Cardiac ventricle fibroblast (primary cell): ENCODE measurements at places on chromosomes 3 and 15. TPM values are rescaled to one million over a fixed set of nuclear protein-coding genes. Genes with fewer than 3 reads are reported as not detected.

Gene CACNA1D
- 0.56 and 0.98 TPM in 2 replicates for total RNA-seq

Gene DNASE1L3
- total RNA-seq, result 0.12 TPM in 1 of 2 replicates, not detected in the other

Gene SPTBN5
- under 0.01 and 0.10 TPM in 2 replicates for total RNA-seq

Gene PRTG
- 0.87 and 2.9 TPM in 2 replicates for total RNA-seq

Gene C15orf39
- total RNA-seq, result 10.7 and 11.5 TPM in 2 replicates

Gene CX3CR1
- not detected in 2 replicates for total RNA-seq

Gene AADAC
- total RNA-seq, result 6.0 and 9.0 TPM in 2 replicates

Gene LMLN
- 5.1 and 11.3 TPM in 2 replicates for total RNA-seq

Gene LYZL4
- not detected in 2 replicates for total RNA-seq

Gene EXOSC7
- total RNA-seq, result 37.3 and 46.3 TPM in 2 replicates

Gene ALDH1A3
- total RNA-seq, result 59.3 and 74.9 TPM in 2 replicates

Gene CLPX
- 24.2 and 33.9 TPM in 2 replicates for total RNA-seq

Gene TMEM108
- total RNA-seq, result not detected in 2 replicates

Gene RARB
- total RNA-seq, result 2.2 and 2.7 TPM in 2 replicates

Gene CELF6
- total RNA-seq, result 0.19 and 1.3 TPM in 2 replicates

Gene KCNH8
- total RNA-seq, result not detected in 2 replicates

Gene SEMA7A
- total RNA-seq, result 3.2 and 4.4 TPM in 2 replicates

Gene CLDN1
- total RNA-seq, result 0.06 TPM in 1 of 2 replicates, not detected in the other

Gene HYAL1
- total RNA-seq, result 2.7 and 7.4 TPM in 2 replicates

Gene ZNF385D
- total RNA-seq, result 2.0 and 10.3 TPM in 2 replicates

Gene SLC35G2
- 7.7 and 12.2 TPM in 2 replicates for total RNA-seq

Gene CIB1
- total RNA-seq, result 29.1 and 29.3 TPM in 2 replicates
